LHCN-M2 (cell line): ENCODE measurements at places on chromosomes 3 and 15. TPM values are rescaled to one million over a fixed set of nuclear protein-coding genes. Genes with fewer than 3 reads are reported as not detected.

- peak; percentile 45 for DNase-seq
Measured at GRCh38 chr3:40782111-40782721, 257.5 kb downstream of the ZNF621 start.

GRCh38 chr3:42906070-42906847, at the start of gene ZNF662:
Gene ZNF662 (plus strand): TSS chr3:42906142. CDS start chr3:42908115, 1,973 bp downstream.
- DNase-seq: peak; percentile 31

The CPB1 gene
- total RNA-seq: not detected in 2 replicates

GRCh38 chr3:185926445-185926844, 11.4 kb downstream of the TRA2B start:
- no peak for DNase-seq

DNA sequence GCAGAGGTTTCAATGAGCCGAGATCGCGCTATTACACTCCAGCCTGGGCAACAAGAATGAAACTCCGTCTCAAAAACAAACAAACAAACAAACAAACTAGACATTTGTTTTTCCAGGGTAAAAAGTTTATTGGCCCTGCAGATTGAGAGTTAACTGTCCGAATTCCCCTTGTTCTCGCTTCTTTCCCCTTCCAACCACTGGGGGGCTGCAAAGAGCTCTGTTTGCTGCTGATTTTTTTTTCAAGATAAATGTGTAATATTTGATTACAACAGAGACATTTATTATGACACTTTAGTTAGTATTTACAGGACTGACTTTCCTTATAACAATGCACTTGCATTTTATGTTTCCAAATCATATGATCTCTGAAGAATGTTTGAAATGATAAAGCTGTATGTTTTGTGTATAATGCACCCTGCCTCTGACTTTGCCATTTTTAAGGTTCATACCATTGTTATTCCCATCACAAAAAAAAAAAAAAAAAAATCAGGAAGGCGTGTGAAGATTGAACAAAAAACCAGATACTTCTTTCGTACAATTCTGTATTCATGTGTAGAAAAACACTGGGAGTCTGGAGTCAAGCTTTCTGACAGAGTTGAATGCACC, 2.8 kb downstream of the CLSTN2 start:
- peak; percentile 39 for DNase-seq

DNA sequence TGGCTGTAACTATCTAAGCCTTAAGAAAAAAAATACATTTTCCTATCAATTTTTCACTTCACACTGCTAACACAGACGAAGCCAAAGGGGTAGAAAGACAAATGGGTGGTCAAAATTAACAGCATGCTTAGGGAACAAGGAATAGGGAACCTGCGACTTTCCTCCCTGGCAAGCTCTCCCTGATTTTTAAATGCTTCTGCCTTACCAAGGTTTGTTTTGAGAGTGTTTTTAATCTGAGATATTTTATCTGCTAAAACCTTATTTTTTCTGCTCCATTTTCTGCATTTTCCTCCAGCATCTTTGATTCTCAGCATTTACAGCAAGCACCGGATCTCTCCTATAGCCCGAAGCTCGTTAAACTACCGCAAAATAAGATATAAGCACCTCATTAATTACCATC, 214.4 kb downstream of the RORA start:
- no peak for DNase-seq

- no peak for DNase-seq
Measured at GRCh38 chr3:31178467-31178866, 284.0 kb upstream of the GADL1 start.

The TLR9 gene
- under 0.01 TPM in 1 of 2 replicates, not detected in the other for total RNA-seq

GRCh38 chr3:14133188-14133800, 8.4 kb downstream of the TMEM43 start:
- DNase-seq: no peak

DNA sequence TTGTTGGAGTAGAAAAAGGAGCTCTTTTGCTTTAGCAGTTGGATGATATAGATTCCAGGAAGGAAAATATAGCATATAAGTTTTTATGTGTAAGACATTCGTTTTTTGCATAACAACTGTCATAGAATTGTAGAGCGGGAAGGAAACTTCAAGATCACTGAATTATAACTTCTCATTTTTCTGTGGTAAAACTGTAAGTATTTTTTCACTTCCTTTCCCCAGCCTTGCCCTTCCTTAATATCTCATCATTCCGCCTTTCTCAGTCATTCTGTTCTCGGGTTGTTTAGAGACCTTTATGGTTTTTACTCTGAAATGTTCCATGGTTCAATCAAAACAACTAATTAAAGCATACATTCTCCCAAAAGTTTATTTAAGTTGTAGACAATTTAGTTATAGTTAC, 1.1 kb downstream of the EAF2 start:
- DNase-seq: no peak

The SGO1 gene
- 19.3 and 20.0 TPM in 2 replicates for total RNA-seq

The TMEM207 gene
- total RNA-seq: not detected in 2 replicates

DNA sequence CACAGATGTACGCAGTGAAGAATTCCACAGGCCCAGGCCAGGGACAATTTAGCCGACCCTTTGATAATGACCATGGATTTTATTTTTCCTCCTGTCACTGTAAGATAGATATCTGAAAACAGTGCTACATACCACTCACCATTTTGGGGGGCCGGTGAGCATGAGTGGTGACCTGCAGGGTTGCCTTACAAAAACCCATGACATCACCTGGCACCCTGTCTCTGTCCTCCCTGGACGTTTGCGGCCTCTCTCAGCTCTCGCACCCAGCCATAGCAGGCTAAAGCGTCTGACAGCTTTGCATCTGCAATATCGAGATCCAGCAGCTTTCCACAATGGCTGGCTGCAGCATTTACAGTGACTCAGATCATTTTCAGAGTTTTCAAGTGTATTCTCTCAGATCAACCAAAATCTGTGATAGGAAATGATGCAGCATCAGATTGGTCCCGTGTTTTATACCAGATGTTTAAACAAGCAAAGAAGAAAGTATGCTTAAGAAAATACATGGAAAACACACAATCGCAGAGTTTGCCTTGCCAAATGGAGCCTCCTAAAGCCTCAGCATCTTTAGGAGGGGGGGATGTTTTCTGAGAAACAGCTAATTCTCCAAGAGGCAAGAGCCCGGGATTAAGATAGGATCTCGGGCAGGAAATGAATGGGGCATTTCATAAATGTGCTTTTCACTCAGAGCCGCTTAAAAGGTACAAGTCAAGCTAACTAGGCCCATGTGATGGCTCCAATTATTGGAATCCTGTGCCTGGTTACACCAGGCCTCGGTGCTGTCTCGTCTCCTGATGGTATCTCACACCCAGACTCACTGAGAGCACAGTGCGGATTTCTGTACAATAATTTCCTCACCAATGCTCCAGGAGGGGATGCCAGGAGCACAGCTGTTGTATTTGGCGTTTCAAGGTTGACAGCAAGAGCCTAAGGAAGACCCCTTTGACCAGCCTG, 257.3 kb downstream of the XXYLT1 start:
- DNase-seq: no peak

DNA sequence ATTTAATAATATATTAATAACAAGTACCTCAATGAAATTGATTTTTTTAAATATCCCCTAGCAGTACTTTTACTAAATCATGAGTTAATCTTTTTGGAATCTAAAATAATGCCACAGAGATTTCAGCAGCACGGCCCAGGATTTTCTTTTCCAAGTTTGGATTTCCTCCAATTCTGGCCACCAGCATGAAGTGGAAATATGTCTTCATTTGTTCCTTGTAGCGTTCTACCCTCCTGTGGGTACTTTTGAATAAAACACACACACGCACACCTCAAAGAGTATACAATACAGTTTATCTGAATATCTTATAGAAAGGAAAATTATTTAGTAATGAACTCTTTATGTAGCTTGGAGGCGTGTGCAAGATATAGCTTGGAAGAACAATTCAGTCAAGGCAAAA, 125.1 kb upstream of the STT3B start:
- peak; percentile 65 for DNase-seq

DNA sequence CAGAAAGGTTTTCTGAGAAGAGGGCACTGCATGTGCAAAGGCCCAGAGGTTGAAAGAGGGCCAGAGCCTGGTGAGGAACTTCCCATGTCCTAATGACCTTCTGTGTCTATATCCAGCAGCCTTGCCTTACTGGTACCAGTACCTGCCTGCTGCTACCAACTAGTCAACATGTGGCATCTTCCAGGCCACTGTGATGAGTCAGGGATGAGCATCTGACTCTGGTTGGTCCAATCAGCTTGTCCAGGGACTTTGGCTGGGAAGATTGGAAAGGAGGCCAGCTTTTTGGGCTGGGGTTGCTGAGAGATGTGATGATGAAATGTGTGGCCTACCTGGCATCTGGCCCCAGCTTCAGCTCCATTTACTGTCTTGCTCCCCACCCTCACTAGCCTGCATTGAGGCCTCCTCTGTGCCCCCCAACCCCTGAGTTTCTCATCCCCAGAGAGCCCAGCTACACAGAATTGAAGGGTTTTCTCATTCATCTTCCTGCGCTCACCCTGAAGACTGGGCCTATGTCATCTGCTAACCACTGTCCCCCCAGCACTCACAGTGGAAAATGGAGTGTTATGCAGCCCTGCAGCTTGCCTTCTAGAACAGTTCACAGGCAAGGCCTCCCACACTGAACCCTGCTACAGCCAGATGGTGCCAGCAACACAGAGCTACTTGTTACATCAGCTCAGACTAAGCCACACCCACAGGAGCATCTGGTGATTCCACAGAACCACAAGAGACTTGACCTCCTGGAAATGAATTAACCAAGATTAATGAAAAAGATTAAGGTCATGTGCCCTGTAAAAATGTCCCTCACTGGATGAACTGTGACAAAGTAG, 1.3 kb upstream of the TWF2 start:
- peak; percentile 88 for DNase-seq

The CASR gene
- not detected in 2 replicates for total RNA-seq
